ENCODE measurements at places on chromosomes 11 and 22.

GRCh38 chr22:50481045-50481439, 301 bp upstream of the ADM2 start:
- DNase-seq = no peak

DNA sequence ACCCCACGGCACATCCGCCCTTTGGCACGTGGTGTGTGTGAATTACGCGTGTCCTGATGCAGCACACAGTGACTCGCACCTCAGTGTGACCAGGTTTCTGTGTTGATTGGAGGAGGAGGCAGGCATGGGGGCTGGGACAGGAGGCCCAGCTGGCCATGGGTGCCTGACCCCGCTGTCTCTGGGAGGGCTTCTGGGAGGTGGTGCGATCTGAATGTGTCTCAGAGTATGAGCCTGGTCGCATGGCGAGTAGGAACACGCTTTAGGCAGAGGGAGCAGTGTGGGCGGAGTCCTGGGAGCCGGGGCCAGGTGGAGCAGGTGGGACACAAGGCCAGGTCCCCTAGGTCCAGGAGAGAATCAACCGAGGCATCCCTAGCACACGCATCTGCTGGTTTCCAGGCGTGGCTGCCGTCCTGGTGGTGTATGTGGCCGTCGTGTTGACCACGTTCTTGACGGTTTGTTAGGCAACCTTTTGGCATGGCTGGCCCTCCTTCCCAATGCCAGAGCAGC, 5.7 kb downstream of the GRAMD4 start:
- no peak for DNase-seq

DNA sequence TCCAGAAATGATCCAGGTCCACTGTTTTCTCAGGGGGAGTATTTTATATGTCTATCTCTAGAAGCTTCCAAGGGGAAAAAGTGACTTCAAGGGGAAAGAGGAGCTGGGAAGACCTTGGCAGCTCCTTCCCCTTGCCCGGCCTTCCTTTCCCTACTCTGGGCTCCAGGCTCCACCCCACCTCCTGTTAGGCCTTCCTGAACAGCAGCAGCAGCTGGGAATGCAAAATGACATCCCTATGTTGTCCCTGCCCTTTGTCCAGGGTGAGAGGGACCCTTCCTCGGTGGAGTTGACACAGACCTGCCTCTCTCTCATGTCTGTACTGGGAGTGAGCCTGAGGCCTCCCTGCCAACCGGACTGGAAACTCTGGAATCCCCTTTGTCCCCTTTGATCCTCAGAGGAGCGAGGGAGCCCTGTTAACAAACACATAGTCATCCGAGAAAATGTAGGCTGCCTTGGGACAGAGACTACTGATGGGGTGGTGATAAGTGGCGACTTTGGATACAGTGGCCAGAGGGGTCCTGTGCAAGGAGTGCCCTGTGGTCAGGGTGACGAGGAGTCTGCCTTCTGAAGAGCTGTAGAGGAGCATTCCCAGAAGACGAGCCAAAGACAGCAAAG, 9.0 kb upstream of the MALAT1 start:
- DNase-seq = no peak

DNA sequence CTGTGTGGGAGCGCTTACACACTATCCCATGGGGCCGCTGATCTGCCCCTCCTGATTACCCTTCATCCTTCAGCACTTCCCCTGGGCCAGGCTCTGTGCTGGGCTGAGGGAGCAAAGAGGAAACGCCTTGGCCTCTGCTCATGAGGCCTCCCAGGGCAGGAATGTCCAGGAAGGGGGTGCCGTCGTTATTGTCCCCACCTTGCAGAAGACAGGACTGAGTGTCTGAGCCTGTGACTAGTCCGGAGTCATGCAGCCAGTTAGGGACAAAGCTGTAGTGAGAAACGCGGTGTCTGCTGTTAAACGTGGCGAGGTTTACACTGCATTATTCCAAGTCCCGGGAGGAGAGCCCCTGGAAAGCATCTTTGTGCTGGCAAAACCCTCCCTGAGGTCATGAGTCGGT, 160.0 kb downstream of the TRIM29 start:
- DNase-seq = no peak

- DNase-seq = no peak
Observed at GRCh38 chr11:9838229-9838628, 174.4 kb downstream of the SWAP70 start.

- DNase-seq = no peak
Observed at GRCh38 chr11:70128435-70128906, 50.4 kb downstream of the ANO1 start.

DNA sequence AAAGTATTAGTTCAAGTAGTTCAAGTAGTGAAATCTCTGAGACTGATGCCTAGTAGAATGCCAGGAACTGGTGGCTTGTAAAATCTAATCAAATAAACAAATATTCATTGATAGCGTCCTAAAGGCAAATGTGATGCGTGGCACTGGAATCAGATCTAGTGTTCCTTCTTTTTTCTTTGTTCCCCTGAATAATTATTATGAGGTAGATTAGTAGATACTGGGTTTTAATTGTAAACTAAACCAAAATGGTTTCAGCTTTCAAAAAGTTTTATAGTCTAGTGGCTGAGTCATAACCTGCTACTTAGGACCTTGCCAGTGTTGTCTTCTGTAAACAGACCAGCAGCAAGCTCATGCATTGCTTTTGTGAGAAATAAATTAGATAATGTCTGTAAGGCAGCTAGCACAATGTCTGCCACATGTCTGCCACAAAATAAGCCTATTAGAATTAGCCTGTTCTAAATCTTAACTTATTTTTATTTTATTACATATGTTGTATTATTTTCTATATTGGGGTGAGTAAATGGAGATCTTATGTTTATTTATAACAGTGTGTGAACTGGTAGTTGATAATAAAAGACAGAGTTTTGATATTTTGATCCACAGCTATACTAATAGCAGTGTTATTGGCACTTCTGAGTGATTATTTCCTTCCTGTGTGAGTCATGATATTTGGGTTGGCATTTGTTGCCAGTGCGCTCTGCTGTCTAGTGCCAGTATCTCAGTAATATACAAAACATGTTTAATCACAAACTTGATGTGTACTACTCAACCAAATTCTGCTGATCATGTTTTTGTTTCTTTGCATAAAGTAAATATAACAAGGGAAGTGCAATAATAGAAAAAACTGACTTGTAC, 135.7 kb downstream of the TMEM135 start:
- no peak for DNase-seq

DNA sequence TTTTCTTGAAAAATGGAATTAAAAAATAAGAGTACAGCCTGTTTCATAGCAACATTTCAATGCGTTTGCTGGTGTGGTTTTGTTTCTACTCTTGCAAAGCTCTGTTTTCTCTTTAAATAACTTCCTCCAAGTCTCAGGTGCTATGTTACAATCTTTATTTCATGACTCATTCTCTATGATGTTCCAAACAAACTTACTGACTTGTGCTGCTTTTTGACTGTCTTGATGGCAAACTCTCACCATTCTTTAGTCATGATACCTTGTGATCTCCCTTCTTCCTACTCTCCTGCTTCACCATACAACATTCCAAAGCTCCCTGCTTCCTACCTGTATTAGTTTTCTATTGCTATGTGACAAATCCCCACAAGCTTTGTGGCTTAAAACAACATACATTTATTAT, 166.1 kb downstream of the C11orf91 start:
- DNase-seq = no peak

- no peak for DNase-seq
Observed at GRCh38 chr22:17897426-17897825, 123.2 kb upstream of the BID start.

GRCh38 chr22:31586137-31586920, 75.7 kb downstream of the PISD start:
- DNase-seq = no peak

DNA sequence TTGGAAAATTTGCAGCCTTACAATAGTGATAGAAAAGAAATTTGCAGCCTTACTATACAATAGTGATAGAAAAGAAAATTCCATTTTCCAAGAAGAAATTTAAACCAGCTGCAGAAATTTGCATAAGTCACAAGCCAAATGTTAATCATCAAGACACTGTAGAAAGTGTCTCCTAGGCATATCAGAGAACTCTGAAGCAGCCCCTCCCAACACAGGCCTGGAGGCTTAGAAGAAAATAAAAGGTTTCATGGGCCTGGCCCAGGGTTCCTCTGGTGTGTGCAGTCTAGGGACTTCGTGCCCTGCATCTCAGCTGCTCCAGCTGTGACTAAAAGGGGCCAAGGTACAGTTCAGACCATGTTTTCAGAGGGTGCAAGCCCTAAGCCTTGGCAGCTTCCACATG, 6.0 kb downstream of the OR4A16 start:
- no peak for DNase-seq

DNA sequence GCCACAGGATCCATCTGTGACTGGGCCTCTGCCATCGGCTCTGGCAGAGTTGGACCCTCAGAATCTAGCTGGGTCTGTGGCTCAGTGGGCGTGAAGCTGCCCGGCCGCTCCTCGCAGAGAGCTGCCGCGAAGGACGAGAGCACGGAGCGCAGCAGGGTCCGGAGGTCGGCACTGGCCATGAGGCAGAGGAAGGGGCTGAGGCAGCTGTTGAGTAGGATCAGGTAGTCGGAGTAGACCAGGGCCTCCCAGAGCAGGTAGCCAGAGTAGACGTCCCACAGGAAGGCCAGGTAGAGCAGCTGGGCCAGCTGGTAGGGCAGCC, 912 bp downstream of the GPR152 start:
- no peak for DNase-seq

GRCh38 chr11:11294551-11294855, 58.5 kb downstream of the CSNK2A3 start:
- DNase-seq = no peak

DNA sequence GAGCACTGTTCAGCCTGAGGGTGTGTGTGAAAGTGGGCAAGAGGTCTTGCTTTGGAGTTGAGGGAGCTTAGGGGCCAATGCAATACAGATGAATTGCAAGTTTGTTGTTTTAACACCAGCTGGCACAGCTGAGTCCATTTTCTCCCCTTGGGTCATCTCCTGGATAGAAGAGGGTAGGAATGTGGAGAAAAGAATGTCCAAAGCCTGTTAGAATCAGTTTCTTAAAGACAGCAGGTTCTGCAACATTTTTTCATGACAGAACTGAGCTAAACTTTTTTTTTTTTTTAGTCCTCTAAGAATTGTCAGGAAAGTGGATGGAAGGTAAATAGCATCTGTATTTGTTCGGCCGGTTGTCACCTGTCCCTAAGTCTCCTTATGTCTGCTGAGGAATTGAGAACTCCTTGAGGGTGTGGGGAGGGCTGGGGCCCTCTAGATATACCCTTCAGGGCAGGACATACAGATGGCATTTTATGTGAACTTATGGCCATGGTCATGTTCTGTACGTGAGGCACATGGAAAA, 211.1 kb upstream of the CADM1 start:
- DNase-seq = no peak

GRCh38 chr11:122663764-122664163, 8.2 kb downstream of the UBASH3B start:
- no peak for DNase-seq

DNA sequence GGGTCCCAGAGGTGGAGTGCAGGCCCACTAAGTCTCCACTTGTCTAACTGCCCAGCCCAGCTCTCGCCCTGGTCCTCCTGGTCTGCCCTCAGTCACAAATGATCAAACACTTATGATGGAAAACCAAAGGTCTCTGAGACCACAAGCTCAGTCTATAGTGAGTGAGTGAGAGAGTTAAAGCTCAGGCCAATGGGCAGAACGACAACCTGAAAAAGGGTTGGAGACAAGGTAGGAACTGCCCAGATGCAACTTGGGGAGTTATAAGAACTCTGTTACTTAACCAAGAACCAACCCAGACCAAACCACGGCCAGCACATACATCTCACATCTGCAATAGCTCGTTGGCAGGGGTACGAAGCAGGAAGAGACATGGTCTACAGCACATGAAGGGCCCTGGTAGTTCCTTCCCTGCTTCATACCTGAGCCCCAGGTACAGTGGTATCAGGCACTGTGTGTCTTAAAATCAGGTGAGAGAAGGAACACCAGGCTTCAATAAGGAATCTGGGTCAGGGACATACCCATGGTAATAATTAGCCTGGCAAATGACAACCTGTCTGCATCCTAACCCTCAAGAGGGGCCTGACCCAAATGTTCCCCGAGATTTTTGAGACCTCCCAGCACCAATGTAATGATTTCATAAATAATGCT, 35.7 kb downstream of the SERPIND1 start:
- no peak for DNase-seq

DNA sequence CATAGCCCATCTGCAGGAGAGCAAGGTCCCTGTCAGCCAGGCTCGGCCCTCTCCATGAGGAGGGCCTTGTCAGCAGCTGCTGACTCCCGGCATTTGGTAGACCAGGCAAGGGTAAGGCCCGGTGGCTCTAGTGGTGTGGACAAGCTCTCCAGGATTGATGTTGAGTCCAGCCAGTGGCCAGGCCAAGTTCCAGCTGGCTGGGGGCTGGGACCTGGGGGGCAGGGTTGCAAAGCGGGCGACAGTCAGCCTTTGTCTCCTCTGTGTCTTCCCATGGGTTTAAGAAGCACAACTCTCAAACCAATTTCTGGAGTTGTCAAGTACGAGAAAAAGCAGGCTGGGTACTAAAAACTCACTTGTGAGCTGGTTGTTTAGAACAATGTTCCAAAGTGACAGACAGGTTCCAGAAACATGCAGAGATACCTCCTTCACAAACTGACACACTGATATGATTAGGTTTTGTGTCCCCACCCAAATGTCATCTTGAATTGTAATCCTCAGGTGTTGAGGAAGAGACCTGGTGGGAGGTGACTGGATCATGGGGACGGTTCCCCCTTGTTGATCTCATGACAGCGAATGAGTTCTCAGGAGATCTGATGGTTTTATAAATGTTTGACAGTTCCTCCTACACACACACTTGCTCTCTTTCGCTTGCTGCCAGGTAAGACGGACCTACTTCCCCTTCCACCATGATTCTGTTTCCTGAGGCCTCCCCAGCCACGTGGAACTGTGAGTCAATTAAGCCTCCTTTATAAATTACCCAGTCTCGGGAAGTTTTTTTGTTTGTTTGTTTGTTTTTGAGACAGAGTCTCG, 52.3 kb upstream of the SERPIND1 start:
- no peak for DNase-seq

Data from MM.1S (cell line).